ENCODE measurements at places on chromosomes 5 and 9. TPM values are rescaled to one million over a fixed set of nuclear protein-coding genes. Genes with fewer than 3 reads are reported as not detected.
A peak's percentile ranks its signal among the peaks of the same experiment; 100 is the strongest.

CDC25C gene
- 8.7 TPM for total RNA-seq

GALNT12 gene
- 9.2 TPM for total RNA-seq

UBE2B gene
- 94.0 TPM for total RNA-seq

GRCh38 chr9:26904671-26905070, 12.1 kb upstream of the CAAP1 start:
- no peak overlapping the region for H3K4me3 ChIP-seq
- DNase-seq: no peak
- no peaks in the 10 kb centered on the region for H3K27me3 ChIP-seq
- no peaks in the 10 kb centered on the region for H3K4me1 ChIP-seq

- H3K27me3 ChIP-seq: no peaks in the 10 kb centered on the region
- DNase-seq: no peak
- no peaks in the 10 kb centered on the region for H3K36me3 ChIP-seq
Observed at GRCh38 chr5:161857358-161857757, 9.4 kb downstream of the GABRA1 start.

DNA sequence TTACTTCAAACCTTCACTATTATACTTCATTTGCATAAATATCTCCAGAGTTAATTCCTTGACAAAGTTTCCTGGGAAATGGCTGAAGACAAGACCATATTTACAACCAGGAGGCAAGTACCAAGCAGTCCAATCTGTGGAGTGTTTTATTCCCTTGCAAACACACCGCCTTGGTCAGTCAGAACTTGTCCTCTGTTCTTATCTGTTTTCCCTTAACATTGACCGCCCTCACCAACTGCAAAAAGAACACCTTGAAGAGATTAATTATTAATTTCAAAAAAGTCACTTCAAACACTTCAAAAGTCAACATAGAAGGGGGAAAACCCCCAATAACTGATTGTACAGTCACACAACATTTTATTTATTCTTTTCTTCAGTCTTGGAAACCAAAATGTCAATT, 269.0 kb upstream of the RGMB start:
- no peak for DNase-seq
- no peaks in the 10 kb centered on the region for H3K27me3 ChIP-seq
- no peak overlapping the region for H3K27ac ChIP-seq
- no peak overlapping the region for H3K4me3 ChIP-seq
- H3K36me3 ChIP-seq: no peaks in the 10 kb centered on the region
- H3K4me1 ChIP-seq: no peaks in the 10 kb centered on the region

DNA sequence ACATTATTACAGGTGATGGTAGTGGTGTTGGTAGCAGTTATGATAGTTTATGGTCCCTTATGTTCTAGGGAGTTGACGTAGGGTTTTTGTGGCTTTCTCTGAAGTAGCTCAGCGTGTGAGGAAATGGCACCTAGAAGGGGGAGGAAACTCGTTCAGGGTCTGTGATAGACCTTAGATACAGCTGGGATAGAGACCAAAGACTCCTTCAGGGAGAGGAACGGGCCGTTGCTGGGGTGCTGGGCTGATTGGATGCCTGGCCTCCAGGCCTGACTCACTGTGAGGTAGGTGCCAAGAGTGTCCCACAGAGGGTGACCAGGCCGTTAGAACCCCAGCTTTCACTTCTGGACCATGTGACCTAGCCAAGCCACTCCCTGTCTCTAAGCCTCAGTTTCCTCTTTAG, 96.6 kb downstream of the DAB2IP start:
- H3K36me3 ChIP-seq: no peaks in the 10 kb centered on the region
- no peak overlapping the region for H3K4me3 ChIP-seq
- peak overlapping the region; percentile 68 for H3K27ac ChIP-seq
- H3K27me3 ChIP-seq: no peaks in the 10 kb centered on the region

DNA sequence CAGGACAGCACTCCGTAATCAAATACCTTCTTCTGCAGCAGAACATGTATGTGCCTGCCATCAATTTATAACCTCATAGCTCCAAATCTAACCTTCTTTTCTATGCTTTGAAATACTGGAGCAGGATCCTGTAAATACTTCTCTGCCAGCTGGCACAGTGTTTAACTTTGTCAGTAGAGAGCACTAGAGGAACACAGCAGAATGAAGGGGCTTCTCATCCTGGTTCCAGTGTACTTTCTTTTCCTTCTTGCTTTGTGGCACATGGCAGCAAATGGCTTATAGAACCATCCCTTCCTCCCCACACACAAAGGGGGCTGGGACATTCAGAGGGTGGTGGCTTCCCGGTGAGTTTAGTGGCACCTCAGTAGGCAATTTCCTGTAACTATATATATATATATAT, 3.8 kb upstream of the FBXW11 start:
- no peak overlapping the region for H3K4me3 ChIP-seq
- no peak overlapping the region for H3K27ac ChIP-seq
- peaks cover 14% of the 10 kb centered on the region for H3K36me3 ChIP-seq
- peaks cover 27% of the 10 kb centered on the region for H3K4me1 ChIP-seq
- no peaks in the 10 kb centered on the region for H3K27me3 ChIP-seq

GRCh38 chr9:29004988-29005387, 1431.7 kb upstream of the C9orf72 start:
- no peaks in the 10 kb centered on the region for H3K36me3 ChIP-seq
- no peak overlapping the region for H3K27ac ChIP-seq
- DNase-seq: no peak

- no peak overlapping the region for H3K27ac ChIP-seq
- no peaks in the 10 kb centered on the region for H3K36me3 ChIP-seq
- H3K4me3 ChIP-seq: no peak overlapping the region
Observed at GRCh38 chr5:160159991-160160792, 40.9 kb upstream of the PWWP2A start.

- no peak overlapping the region for H3K4me3 ChIP-seq
- no peaks in the 10 kb centered on the region for H3K36me3 ChIP-seq
- no peaks in the 10 kb centered on the region for H3K4me1 ChIP-seq
- no peak for DNase-seq
- H3K27me3 ChIP-seq: peaks cover 13% of the 10 kb centered on the region
Observed at GRCh38 chr5:148981353-148981752, 81.5 kb downstream of the SH3TC2 start.
